Hair follicle dermal papilla cell (primary cell): ENCODE measurements at places on chromosomes 12 and 14. TPM values are rescaled to one million over a fixed set of nuclear protein-coding genes. Genes with fewer than 3 reads are reported as not detected.

The RNASE2 gene
- not detected in 2 replicates for total RNA-seq

The FIGNL2 gene
- total RNA-seq = 0.36 and 0.65 TPM in 2 replicates

The ENDOU gene
- under 0.01 and 0.49 TPM in 2 replicates for total RNA-seq

The CYP27B1 gene
- 1.2 and 1.9 TPM in 2 replicates for total RNA-seq

The OTX2 gene
- total RNA-seq = not detected in 2 replicates

The ATP5MC2 gene
- 82.6 and 128 TPM in 2 replicates for total RNA-seq

The MFAP5 gene
- 200 and 206 TPM in 2 replicates for total RNA-seq

The SLC5A8 gene
- not detected in 2 replicates for total RNA-seq

The KRT72 gene
- total RNA-seq = not detected in 2 replicates

The NFATC4 gene
- total RNA-seq = 285 and 343 TPM in 2 replicates
